ENCODE measurements at places on chromosomes 6 and 20. TPM values are rescaled to one million over a fixed set of nuclear protein-coding genes. Genes with fewer than 3 reads are reported as not detected.

- DNase-seq: no peak
Measured at GRCh38 chr6:109081026-109081425, 13.6 kb downstream of the SESN1 start.

GRCh38 chr6:167933290-167933689, 64.2 kb upstream of the KIF25 start:
- DNase-seq: no peak

Gene RRAGD
- 0.43 TPM for total RNA-seq

- no peak for DNase-seq
Measured at GRCh38 chr6:134510920-134511319, 193.0 kb upstream of the SGK1 start.

Gene PREX1
- 382 TPM for total RNA-seq

DNA sequence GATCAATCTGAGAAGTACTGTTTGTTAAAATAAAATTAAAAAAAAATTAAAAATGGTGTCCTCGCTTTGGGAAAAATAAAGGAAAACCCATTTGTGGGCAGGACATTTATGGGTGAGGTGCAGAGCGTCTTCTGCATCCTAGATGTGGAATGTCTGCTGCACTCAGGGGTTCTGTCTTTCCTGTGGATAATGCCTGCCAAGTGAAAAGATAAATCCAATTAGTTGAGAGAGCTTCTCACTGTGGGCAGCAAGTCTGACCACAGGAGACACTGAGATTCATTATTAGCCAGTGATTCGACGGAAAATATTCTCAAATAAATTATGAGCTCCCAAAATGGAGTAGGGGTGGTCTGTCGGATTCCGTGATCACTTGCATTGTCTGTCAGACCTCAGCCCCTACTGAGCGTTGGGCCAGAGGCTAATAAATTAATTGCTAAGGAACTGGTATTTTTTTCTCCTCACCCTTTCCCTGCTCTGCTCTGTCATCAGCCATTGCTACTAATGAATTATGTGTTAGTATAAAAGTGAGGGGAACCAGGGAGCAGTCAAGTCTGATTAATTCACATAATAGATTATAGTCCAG, 10.0 kb downstream of the GMPR start:
- DNase-seq: no peak

Gene FILIP1
- total RNA-seq: not detected

Gene CGA
- total RNA-seq: not detected

DNA sequence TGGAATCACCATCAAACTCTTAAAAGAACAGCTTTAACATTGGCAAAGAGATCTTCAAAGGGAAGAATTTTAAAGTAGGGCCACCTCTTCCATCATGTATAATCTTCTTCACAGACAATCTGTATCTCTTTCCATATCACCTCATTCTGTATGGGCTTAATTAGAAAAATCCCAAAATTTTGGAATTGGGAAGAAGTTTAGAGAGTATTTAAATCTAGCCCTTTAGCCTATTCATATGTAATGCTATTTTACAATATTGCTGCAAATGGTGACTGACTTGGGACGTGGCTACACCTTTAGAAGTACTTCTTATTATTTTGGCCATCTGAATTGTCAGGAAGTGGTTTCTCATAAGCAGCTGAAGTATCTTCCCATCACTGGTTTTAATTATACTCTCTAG, 474.3 kb downstream of the RFPL4B start:
- DNase-seq: no peak

Gene TSBP1
- not detected for total RNA-seq

DNA sequence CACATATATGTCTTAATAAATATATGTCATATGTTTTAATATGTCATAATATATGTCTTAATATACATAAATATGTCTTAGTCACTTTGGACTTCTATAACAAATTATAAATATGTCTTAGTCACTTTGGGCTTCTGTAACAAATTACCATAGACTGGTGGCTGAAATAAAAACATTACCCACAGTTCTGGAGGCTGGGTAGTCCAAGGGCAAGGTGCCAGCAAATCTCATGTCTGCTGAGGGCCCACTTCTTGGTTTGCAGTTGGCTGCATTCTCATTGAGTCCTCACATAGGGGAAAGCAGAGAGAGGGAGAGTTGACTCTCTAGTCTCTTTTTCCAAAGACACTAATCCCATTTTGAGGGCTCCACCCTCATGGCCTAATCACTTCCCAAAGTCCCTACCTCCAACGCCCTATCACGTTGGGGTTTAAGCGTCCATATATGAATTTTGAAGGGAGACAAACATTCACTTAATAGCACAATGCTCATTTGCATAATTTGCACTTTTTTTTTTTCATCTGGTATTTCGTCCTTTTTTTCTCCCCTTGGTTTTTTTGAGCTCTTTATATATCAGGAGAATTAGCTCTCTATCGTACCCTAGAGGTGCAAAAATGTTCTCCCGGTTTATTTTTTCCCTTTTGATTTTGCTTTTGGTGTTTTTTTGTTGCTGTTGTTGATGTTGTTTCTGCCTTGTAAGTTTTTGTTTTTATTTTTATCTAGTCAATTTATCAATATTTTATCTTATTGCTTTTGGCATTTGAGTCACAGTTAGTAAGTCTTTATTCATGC, 266.4 kb downstream of the PLCB1 start:
- no peak for DNase-seq

Gene SLC52A3
- not detected for total RNA-seq

- DNase-seq: no peak
Measured at GRCh38 chr20:11054266-11054993, 380.6 kb upstream of the JAG1 start.

Gene RAET1L
- total RNA-seq: not detected

Gene BACH2
- total RNA-seq: 32.1 TPM

DNA sequence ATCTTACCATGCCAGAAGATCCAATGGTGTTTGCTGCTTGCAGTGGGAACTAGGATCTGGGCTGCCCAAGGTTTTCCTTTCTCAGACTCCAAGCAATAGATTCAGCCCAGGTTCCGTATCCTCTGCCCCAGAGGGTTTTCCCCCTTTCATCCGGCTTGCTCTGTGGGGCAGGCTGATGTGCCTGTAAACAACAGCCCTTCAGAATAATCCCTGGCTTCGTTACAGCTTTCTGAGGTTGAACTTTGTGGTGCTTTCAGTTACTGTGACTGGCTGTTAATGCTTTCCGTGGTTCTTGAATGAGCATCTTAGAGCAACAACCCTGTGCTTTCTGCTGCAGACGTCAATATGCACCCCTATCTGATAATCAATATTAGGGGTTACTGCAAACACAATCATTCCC, 400.4 kb downstream of the BTBD3 start:
- no peak for DNase-seq

Gene CALHM5
- total RNA-seq: not detected

All from natural killer cell (primary cell).